CD4-positive, alpha-beta T cell treated with Interleukin-15 for 4 hours (primary cell): ENCODE measurements at places on chromosomes 1 and 21.

- no peak for DNase-seq
Observed at GRCh38 chr1:202186327-202186726, 7.3 kb upstream of the LGR6 start.

- DNase-seq, result no peak
Observed at GRCh38 chr1:150537732-150538684, 11.2 kb upstream of the ADAMTSL4 start.

DNA sequence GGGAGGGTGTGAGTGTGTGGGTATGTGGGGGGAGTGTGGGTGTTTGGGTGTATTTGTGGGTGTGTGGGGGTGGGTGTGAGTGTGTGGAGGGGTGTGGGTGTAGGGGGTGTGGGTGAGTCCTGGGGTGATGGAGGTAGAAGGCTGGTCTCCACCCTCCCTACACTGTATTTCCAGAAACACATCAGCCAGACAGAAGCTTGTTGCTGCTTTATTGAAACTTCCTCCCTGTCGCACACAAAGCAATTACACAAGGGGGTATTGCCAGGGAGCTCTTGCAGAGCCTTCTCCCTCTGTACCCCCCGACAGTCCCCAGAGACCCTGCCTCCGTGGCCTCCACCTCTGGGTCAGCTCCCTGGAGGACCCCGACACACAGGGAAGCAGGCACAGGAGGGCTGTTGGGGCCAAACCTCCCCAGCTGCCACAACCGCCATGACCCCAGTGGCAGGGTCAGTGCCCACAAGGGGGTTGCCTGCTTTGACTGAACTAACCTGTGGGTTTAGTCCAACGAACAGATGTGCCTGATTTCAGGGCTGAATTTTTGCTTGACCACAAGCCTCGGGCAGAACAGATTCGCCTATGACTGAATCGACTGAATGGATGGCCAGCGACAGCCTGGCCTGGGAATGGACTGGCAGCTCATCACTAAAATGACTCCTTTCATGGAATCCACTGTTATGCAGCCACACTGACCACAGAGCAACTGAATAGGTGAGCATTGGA is 9.1 kb upstream of the MATN1 start:
- no peak for DNase-seq

GRCh38 chr1:204530932-204531331 is 14.7 kb downstream of the MDM4 start:
- no peak for DNase-seq

DNA sequence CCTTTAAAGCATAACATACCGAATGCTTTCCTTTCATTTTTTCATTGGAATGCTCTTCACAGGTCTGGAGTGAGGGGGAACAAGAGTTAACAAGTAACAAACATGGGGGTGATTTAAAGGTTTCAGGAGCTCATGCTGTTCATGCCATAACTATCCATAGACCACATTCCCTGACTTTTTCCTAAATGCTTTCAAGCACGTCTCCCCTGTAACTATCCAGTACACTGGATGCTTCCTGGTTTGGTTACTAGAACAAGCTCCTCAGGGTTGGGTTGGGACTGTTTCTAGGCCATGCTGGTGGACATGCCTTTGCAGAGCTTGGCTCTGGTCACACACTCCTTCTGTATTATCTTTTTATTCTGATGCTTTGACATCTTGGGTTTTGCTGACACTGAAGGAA is 38.6 kb downstream of the KCNK1 start:
- DNase-seq, result no peak

GRCh38 chr21:38819051-38819718 is 13.5 kb downstream of the ETS2 start:
- no peak for DNase-seq

DNA sequence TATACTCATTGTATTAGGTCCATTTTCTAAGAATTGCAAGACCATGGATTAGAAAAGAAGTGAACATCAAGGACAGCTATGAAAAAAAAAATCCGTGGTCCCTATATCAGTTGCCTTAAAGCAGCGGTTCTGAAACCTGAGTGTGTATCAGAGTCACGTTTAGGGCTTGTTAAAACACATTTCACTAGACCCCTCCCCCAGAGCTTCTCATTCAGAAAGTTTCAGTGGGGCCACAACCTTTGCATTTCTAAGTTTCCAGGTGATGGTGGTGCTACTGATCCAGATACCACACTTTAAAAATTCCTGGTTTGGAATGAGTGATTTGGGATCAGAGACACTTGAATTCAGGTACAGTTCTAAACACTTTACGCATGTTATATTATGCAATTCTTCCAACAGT is 96.1 kb upstream of the PRMT6 start:
- DNase-seq, result no peak

- DNase-seq, result no peak
Observed at GRCh38 chr1:113663165-113663951, 95.9 kb downstream of the PHTF1 start.

GRCh38 chr1:2783069-2783434 is 18.4 kb downstream of the TTC34 start:
- no peak for DNase-seq

DNA sequence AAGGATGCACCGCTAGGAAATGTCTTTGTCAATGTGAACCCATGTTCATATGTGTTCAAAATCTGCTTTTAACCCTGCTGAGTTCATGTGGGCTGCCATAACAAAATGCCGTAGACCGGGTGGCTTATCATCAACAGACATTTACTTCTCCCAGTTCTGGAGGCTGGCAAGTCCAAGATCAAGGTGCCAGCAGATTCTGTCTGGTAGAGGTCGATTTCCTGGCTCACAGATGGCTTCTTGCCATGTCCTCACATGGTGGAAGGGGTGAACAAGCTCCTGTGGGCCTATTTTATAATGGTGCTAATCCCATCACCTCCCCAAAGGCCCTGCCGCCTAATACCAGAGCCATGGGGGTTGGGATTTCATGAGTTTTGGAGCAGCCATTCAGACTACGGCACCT is 4.6 kb upstream of the CDCP2 start:
- DNase-seq, result no peak

DNA sequence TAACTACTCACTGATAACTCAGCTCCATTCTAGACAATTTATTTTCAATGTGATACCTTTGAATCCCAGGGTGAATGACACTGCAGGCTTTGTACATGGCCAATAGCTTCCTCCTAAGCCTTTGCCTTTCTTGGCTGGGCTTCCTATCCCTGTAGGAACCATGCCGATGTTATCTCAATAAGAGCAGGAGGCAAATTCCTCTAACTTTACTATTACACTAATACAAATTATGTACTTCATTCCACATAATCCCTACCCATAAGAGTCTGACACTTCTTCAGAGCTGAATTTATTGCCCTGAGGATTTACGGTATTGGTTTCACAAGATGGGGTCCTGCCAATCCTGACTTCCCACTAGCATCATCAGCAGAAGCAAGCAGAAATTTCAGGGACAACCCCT is 14.0 kb downstream of the TGFBR3 start:
- DNase-seq, result no peak

DNA sequence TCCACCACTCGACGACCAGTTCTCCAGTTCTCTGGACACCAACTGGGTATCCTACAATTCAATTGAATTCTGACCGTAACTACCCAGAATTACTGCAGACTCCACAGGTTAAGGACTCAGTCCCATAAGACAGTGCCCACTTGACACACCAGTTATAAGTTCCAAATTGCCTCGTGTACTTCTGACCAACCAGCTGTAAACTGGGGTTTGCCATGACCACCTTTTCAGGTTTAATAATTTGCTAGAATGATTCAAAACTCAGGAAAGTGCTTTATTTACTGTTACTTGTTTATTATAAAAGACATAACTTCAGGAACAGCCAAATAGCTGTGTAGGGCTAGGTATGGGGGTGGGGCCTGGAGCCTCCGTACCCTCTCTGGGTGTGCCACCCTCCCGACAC is 15.3 kb downstream of the NUDC start:
- DNase-seq, result no peak

DNA sequence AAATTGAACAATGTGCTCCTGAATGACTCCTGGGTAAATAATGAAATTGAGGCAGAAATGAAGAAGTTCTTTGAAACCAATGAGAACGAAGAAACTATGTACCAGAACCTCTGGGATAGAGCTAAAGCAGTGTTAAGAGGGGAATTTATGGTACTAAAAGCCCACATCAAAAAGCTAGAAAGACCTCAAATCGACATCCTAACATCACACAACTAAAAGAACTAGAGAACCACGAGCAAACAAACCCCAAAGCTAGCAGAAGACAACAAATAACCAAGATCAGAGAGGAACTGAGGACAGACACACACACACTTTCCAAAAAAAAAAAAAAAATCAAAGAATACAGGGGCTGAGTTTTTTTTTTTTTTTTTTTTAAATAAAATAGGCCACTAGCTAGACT is 564.2 kb downstream of the SMYD3 start:
- DNase-seq, result no peak

DNA sequence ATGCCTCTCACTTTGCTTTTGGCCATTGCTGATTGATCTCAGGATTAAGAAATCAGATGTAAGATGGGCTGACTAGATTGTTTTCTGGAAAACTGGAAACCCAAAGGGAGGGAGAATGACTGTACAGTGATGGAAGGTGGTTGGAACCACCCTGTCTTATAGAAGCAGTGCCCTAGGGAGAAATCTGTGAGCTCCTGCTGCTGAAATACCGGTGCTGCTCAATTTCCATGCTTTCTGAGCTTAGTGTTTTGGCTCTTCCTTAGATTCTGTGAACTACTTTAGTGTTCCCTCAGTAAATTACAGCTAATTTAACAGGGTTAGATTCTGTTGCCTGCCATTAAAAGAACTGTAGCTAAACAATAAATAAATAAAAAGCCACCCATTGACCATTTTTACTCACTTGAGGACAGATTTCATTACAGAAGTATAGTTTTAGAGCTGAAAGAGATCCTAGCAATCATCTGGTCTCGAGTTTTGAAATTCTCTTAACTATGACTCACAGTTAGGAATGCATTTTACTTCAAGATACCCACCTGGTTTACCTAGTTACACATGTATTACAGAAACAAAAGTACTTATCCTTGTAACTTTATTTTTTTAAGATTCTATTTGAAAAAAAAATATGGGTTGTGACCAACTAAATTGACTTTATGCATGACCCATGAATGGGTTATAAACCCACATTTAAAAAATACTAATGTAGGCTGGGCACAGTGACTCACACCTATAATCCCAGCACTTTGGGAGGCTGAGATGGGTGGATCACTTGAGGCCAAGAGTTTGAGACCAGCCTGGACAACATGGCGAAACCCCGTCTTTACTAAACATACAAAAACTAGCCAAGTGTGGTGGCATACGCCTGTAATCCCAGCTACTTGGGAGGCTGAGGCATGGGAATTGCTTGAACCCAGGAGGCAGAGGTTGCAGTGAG is 33.2 kb downstream of the CAMSAP2 start:
- no peak for DNase-seq

GRCh38 chr1:192140382-192140781 is 17.9 kb upstream of the RGS18 start:
- no peak for DNase-seq

- no peak for DNase-seq
Observed at GRCh38 chr1:3360646-3361257, 93.7 kb upstream of the ARHGEF16 start.

DNA sequence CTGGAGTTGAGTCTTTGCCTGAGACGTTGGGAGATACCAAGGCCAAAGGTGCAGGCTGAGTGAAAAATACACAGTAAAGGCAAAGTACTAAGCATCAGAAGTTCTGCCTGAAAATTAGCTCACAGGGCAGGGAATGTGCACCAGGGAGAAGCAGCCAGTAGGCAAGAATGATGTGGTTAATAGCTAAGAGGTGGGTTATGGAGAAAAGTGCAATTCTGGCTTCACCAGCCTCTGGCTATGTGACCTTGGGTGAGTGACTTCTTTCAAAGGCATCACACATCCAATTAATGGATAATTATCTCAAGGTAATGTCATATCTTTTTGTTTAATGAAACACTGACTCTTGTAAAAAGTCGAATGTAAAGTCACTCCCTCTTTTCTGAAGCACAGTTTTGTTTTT is 230.7 kb upstream of the FGGY start:
- DNase-seq, result no peak

DNA sequence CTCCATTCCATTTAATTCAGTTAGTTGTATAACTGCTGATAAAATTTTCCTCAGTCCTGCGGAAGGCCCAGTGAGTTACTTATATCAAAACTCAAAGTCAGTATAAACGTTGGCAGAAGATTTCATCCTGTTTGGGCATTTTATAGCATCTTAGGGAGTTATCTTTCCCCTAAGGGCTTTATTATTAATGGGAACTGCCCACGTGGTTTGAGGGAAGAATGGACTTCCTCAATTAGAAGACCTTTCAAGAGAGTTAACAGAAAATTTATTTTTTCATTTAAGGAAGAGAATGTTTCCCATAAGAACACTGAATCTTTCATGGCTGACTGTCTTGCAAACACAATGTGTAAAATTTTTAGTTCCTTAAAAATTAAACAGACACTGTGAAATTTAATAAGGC is 400.1 kb downstream of the NEGR1 start:
- no peak for DNase-seq

DNA sequence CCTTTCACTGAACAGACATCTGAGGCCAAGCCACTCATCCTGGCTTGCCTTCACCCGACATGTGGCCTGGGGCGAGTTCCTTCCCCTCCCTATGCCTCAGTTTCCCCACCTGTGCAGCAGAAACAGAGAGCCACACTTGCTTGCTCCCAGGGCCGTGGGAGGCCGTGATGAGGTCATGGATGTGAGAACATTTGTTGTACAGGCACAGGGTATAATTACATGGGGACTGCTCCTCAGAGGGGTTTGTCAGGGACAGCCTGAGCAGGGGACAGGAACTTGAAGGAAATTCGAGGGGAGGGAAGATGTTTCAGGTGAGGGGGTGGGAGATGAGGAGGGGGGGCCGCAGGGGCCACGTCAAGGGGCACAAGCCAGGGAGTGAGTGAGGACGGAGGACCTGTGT is 56.1 kb downstream of the ALPL start:
- DNase-seq, result no peak

DNA sequence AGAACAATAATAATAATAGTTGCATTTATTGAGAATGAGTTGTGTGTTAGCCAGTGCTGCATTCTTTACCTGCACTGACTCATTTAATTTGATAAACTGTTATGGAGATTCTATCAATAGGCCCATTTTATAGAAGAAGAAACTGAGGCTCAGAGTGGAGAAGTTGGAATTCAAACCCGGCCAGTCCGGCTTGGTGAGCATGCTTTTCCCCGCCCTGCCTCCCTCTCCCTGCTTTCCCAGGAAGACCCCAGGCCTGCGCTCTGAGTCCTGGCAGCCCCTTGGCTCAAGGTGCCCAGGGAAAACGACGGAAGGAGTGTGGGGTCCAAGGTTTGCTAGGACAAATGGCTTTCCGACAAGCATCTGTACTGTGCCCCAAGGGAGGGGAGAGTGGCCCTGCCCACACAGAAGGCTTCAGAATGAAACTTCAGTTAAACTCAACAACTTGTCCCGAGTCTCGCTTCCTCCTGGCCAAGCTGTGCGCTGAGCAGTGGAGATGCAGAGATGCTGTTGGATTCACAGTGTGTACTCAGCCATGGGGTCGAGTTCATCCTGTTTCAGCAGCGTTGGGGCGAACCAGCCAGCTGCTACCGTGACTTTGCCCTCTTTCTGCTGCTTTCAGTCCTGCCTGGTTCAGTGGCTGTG is 23.3 kb upstream of the PADI6 start:
- no peak for DNase-seq

DNA sequence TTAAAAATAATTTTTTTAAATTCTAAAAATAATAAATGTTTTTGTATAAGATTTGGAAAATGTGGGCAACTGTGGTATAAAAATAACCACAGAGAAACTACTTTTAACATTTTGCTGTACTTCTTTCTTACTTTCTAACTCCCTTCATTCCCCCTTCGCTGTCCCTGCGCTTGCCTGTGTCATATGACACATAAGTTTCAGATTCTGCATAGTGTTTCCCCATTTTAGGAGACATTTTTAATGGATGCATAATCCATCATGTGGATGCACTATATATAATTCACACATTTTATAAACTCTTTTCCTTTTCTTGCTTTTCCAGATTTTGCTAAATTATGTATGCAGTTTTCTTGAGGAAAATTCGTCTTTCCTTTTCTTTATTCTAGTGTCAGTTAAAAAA is 16.3 kb downstream of the ATG4C start:
- no peak for DNase-seq
